ENCODE measurements at places on chromosomes 3 and 15.

DNA sequence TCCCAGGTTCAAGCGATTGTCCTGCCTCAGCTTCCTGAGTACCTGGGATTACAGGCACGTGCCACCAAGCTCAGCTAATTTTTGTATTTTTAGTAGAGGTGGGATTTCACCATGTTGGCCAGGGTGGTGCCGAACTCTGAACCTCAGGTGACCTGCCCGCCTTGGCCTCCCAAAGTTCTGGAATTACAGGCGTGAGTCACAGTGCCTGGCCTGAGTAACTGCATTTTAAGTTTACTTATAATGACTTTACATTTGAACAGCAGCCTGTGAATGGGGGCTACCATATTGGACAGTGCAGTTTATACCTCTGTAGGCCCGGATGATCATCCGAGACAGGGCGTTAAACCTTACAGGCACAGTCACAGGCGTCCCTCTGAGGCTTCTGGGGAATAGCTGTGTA, 24.8 kb downstream of the EAF1 start:
- DNase-seq = no peak

GRCh38 chr3:53102601-53103147, 27.6 kb downstream of the RFT1 start:
- peak; percentile 48 for DNase-seq

GRCh38 chr3:106688464-106688863, 688.8 kb upstream of the CCDC54 start:
- no peak for DNase-seq

DNA sequence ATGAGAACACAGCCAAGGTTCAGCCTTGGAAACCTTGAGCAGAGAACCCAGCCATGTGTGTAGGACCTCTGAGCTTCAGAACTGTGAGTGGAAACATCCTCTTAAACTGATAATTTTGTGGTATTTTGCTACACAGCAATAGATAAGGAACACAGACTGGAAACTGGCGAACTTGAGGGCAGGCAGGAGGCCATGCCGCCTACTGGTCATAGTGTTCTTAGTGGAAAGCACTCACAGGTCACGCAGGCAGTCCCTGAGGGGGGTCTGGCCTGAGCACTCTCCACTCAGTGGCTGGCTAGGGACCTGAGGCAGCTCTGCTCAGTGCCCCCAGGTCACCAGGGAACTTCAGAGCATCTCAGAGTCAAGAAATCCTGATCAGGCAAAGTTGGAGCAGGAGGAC, 9.7 kb upstream of the XIRP1 start:
- no peak for DNase-seq

DNA sequence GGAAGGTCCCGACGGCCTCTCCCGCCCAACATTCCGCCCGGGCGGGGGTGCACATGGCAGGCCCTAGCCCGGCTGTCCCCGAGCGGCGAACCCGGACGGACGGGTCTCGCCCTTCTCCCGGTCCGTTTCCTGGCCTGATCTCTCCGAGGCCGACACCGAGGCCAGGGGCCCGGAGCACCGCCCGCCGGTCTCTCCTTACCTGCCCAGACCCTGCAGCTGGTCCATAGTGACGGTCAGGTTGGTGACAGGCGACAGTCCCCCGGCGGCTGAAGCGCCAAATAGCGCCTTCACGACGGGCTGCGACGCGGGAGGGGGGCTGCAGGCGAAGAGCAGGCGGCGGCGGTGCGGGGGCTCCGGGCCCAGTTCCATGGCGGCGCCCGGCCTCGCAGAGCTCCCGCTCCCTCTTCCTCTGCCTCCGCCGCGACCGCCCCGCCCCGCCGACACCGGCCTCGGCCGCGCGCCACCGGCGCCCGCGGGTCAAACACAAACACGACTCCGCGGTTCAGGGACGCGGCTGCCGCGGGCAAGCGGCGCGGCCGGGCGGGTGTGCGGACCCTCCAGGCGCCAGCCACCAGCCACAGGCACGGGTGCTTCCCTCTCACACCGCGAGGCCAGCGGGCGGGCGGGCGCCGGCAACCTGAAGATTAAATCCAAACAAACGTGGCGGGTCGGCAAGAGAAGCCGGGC, 495 bp downstream of the CDC25A start:
- no peak for DNase-seq

GRCh38 chr3:171225708-171226107, 199.2 kb upstream of the SLC2A2 start:
- no peak for DNase-seq

DNA sequence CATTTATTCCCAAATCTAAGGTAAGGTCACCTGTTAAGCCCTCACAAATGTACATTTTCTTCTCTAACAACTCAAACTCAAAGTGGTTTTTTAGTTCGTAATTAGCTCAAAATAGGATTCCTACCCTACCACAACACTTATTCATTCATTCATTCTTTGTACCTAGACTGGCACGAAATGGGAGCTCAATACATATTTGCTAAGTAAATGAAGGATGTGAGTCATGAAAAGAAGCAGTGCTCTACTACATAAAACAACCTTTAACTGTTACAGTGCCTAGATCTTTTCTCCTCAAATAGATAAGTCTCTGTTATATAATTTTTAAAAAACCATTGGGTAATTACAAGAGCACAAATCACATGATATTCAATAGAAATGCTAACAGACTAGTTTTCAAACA, 13.1 kb downstream of the RSL24D1 start:
- DNase-seq = no peak

- no peak for DNase-seq
These were observed 4.0 kb downstream of the RASSF1 start for GRCh38 chr3:50336452-50337174.

DNA sequence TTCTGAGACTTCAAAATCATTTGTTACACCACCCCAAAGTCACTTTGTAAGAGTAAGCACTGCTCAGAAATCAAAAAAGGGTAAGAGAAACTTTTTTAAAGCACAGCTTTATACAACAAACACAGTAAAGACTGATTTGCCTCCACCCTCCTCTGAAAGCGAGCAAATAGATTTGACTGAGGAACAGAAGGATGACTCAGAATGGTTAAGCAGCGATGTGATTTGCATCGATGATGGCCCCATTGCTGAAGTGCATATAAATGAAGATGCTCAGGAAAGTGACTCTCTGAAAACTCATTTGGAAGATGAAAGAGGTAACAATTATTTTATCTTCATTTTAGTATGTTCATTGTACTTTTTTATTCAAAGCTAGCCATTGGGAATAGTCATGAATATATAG, 32.6 kb downstream of the BLM start:
- peak; percentile 48 for DNase-seq

DNA sequence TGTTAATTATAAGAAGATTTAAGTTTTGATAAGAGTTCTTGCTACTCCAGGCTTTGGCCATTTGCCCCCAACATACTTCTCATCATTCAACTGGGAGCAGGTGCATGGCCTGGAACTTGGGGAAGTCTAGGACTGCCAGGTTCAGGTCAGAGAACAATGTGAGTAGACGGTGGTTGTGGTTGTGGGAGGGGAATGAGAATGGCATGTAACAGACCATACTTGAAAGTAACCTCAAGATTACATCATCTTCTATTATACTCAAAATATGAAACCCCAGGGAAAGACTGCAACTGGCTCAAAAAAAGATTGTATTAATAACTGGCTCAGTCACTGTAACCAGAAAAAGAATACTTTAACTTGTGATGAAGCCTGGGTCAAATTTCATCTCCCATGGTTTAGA, 364.9 kb upstream of the DPPA4 start:
- DNase-seq = peak; percentile 7

- no peak for DNase-seq
These were observed 39.4 kb downstream of the TPRA1 start for GRCh38 chr3:127551178-127551577.

DNA sequence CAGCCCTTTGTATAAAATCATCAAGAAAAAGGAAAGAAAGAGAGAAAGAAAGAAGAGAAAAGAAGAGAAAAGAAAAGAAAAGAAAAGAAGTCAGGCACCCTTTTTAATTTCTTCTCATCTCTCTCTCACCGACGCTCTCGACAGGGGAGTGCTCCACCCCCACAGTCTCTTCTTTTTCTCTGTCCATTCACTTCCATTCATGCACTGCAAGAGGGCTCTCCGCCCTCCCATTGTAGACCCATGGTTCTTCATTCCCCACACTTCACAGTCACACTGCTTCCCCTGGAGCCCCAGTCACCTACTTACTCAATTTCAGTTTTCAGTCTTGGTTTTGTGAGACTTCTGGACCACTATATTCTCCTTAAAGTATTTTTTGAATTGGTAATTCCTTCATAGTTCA, 254.7 kb downstream of the SOX2 start:
- no peak for DNase-seq

DNA sequence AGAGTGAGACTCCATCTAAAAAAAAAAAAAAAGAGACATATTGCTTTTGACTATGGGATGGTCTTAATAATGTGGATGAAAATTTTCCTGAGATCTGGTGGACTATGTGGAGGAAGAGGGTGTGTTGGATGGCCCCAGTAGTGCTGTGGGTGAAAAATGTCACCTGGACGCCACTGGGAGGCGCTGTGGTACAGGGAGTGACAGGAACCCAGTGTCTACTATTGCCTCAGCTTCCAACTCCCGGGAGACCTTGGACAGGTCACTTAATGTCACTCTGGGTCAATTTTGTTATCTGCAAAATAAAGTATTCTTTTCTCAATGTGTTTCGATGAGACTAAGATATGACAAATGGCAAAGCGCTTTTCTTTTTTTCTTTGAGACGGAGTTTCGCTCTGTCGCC, 27.7 kb upstream of the DCP1A start:
- peak; percentile 73 for DNase-seq

DNA sequence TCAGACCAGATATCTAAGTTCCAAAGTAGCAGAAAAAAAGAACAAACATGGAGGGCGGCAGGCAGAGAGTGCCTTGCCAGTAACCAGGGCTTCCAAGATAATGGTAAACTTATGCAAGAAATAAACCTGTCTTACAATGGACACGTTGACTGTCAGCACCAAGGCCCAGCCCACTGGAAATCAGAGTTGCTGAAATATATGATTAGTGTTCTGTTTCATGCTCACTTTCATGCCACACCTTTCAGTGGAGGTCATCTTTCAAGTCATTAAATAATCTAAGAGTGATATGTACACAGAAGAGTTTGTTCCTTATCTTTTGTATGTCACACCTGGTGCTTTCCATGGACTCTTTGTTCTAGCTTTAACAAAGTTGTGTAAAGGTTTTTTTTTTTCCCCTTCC, 358.1 kb downstream of the MECOM start:
- DNase-seq = no peak

DNA sequence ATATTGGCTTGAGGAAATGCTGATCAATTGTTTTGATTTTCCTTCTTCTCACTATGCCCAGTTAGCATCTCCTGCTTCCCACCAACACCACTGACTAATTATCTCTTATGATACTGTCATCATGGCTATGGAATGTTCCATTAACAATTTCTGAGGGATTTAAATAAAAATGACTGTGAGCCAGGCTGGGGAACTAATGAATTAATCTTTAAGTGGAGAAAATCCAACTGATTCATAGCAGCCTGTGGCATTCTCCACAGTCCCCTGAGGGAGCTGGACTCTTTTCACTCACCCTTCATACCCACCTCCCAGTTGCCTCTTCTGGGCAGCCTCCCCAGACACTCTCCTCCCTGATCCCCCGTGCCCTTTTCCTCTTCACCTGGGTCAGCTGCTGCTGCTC, 353.6 kb downstream of the CLSTN2 start:
- no peak for DNase-seq

DNA sequence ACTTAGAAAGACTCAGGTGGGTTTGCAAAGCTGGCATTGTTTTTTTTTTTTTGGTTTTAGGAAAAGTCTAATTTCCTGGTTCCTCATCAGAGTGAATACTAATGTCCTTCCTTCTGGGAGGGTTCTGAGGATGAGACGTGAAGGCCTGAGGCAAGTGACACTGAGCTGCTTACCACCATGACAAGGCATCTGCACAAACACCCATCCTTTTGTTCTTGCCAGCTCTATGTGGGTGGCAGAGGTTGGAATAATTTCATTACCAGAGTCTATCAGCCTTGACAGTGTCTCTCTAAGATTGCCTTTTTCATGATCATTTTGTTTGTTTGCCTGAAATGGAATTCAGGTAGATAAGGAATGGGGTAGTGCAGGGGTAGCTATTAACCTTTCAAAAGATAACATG, 17.1 kb downstream of the RTP4 start:
- no peak for DNase-seq

- no peak for DNase-seq
These were observed 29.9 kb downstream of the TIGIT start for GRCh38 chr3:114323546-114324254.

- DNase-seq = peak; percentile 23
These were observed 541.2 kb downstream of the RBMS3 start for GRCh38 chr3:29822071-29822470.

GRCh38 chr3:179852142-179852905, 184.4 kb downstream of the PEX5L start:
- DNase-seq = peak; percentile 33

- DNase-seq = no peak
These were observed 449.3 kb downstream of the TAFA4 start for GRCh38 chr3:68483041-68483440.

DNA sequence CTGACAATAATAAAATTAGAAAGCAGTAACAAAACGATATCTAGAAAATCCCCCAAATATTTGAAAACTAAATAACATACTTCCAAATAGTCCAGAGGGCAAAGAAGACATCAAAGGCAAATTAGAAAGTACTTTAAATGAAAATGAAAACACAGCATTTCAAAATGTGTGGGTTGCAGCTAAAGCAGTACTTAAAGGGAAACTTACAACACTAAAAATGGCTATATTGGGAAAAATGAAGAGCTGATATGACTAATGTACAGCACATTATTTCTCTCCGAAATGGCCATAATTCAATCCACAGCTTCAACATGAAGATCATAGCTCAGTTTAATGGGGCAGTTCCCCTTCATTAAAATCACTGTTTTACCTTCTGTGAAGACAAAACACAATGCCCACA, 71.9 kb downstream of the FBXL22 start:
- DNase-seq = peak; percentile 8

DNA sequence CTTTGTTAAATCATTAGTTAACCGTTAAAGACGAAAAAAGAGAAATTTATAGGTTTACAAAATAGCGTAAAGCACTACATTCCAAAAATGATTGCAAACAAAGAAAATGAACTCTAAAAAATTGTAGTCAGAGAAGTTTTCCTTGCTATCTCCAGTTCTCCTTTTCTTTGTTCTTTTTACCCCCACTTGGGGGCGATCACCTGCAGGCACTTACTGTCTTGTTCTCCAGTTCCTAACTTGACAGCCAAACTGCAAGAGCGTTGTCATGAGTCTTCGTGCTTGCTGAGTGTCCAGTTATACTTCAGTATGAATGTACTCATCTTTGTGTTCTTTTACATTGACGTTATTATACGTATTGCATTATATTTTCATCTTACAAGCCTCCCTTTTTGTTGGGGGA, 54.5 kb downstream of the CHD2 start:
- DNase-seq = peak; percentile 19

DNA sequence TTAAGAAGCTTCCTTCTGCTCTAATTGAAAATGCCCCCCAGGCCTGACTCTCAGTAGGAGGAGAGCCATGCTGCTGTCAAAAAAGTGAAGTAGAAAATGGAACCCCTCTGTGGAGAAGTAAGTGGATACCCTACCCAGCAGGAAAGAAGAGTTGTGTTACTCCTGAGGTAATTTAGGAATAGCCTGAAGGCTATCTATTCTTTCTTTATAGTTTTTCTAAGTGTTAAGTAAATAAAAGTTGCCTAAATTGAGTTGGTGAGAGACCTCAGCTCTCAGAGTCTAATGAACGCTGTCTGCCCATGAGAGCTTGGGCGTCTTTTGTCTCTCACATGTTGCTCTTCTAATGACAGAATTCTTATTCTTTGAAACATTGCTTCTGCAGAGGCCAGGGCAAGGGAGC, 116.2 kb downstream of the NSUN3 start:
- DNase-seq = no peak

- no peak for DNase-seq
These were observed 666 bp upstream of the FAM219B start for GRCh38 chr15:74907163-74907870.

GRCh38 chr15:66080717-66081398, 172.7 kb downstream of the MEGF11 start:
- no peak for DNase-seq
